ENCODE measurements at places on chromosomes 5 and 9.

DNA sequence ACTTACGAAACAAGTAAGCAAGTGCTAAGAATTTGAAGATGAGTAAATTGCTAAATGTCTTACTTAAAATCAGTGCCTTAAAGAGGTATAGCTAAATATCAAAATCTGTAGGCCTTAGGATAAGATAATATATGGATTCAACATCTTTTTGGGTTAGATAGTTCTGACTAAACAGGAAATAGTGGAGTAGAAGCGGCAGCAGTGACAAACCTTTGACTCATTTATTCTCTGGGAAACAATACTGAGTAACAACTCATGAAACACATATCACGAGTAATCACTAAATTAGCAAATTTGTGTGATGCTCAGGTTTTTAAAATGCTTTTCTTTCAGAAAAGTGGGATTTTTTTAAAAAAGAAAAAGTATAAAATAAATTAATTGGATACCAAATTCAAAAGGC lies 762.1 kb upstream of the TYRP1 start:
- H3K27ac ChIP-seq: no peak overlapping the region
- DNase-seq: no peak
- H3K4me3 ChIP-seq: no peak overlapping the region
- no peaks in the 10 kb centered on the region for H3K27me3 ChIP-seq

GRCh38 chr5:68543212-68543611 lies 327.7 kb downstream of the PIK3R1 start:
- H3K4me1 ChIP-seq: peaks cover 28% of the 10 kb centered on the region
- no peaks in the 10 kb centered on the region for H3K36me3 ChIP-seq
- H3K4me3 ChIP-seq: no peak overlapping the region
- H3K27ac ChIP-seq: no peak overlapping the region
- DNase-seq: no peak

GRCh38 chr9:112248722-112249121 lies 73.6 kb upstream of the SUSD1 start:
- H3K36me3 ChIP-seq: peaks cover 19% of the 10 kb centered on the region
- no peak for DNase-seq
- no peak overlapping the region for H3K4me3 ChIP-seq
- no peaks in the 10 kb centered on the region for H3K27me3 ChIP-seq
- no peaks in the 10 kb centered on the region for H3K4me1 ChIP-seq

DNA sequence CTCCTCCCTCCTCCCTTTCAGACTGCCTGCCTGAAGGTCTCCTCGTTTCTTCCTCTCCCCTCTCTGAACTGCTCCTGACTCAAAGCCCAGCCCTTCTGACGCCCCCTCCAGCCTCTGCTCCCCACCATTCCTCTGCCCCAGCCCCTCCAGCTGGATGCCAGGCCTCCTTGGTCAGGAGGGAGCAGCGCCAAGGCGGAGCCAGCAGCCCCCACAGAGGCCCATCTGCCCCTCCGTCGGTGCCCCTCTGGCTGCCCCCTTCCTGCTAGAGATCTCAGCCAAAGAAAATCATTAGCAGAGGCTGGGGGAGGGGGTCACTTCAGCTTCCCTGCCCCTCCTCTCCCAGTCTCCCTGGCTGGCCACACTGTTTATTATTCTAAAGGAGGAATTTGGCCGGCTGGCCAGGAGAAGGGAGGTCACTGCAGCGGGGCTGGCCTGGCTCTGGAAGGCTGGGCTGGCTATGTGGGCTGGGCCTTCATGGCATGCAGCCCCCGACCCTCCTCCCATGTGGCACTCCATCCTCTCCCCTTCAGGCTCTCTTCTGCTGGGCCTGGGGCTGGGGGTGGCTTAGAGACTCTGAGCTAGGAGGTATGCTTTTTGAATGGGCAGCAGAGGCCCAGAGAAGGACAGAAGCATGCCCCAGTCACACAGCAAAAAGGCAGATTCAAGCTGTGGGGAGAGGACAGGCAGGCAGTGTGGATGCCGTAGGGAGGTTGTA lies 16.9 kb downstream of the PDGFRB start:
- peaks cover 61% of the 10 kb centered on the region for H3K4me1 ChIP-seq
- no peak for DNase-seq
- peak overlapping the region; percentile 92 for H3K27ac ChIP-seq
- H3K4me3 ChIP-seq: peak overlapping the region; percentile 35
- no peaks in the 10 kb centered on the region for H3K36me3 ChIP-seq

- no peak overlapping the region for H3K4me3 ChIP-seq
- DNase-seq: no peak
- peaks cover 23% of the 10 kb centered on the region for H3K4me1 ChIP-seq
- no peaks in the 10 kb centered on the region for H3K27me3 ChIP-seq
- H3K36me3 ChIP-seq: peaks cover 46% of the 10 kb centered on the region
Measured at GRCh38 chr9:127519301-127520166, 68.2 kb downstream of the LRSAM1 start.

- H3K36me3 ChIP-seq: peaks cover 3% of the 10 kb centered on the region
- DNase-seq: no peak
- H3K4me1 ChIP-seq: peaks cover 15% of the 10 kb centered on the region
- no peaks in the 10 kb centered on the region for H3K27me3 ChIP-seq
Measured at GRCh38 chr9:130239363-130239695, 26.2 kb upstream of the HMCN2 start.

GRCh38 chr5:69043655-69043996 lies 50.2 kb upstream of the SLC30A5 start:
- no peak for DNase-seq
- H3K4me1 ChIP-seq: peaks cover 10% of the 10 kb centered on the region
- peak overlapping the region; percentile 81 for H3K4me3 ChIP-seq
- peak overlapping the region; percentile 82 for H3K27ac ChIP-seq
